Sciatic nerve (tissue), 2 donors: ENCODE measurements at places on chromosomes 4 and X.
A peak's percentile ranks its signal among the peaks of the same experiment; 100 is the strongest.

- DNase-seq: no peak
Measured at GRCh38 chr4:89904524-89904923, 9.9 kb downstream of the MMRN1 start.

DNA sequence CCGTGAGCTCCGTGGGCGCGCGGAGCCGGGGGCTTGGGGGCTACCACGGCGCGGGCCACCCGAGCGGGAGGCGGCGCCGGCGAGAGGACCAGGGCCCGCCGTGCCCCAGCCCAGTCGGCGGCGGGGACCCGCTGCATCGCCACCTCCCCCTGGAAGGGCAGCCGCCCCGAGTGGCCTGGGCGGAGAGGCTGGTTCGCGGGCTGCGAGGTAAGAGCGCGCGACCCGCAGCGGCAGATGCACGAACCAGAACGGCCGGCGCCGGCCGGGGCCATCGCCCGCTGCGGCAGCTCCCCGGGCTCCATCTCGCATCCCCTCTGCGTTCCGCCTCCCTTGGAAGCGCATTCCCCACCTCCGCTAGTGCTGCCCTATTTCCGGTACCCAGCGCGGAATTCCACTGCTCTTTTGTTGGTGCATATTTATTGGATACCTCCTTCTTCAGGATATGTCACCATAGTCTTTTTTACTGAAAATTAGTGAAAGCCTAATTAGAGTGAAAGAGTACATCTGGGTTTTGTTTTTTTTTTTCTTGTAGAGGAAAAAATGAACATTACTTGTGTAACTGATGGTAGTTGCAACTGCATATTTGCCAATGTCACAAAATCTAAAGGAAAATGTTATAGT lies 797 bp downstream of the PKD2 start:
- peak; percentile 71 for DNase-seq

DNA sequence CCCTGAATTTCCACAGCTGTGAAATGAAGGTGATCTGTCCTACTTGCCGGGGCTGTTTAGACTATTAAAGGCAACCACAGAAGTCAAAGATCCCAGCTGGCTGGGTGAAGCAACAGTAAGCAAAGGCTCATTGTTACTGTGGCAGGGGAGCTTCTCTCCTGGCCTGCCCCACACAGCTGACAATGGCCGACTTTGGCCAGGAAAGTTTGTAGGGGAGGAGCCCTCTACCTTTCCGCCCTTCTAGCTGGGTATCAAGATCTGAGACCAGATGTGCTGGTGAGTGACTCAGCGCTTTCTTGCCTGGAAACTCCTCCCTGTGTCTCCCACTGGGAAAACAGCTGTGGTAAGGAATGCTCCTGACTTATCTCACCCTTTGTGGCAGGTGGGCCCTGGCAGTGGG lies 21.1 kb downstream of the RASSF6 start:
- DNase-seq: no peak

DNA sequence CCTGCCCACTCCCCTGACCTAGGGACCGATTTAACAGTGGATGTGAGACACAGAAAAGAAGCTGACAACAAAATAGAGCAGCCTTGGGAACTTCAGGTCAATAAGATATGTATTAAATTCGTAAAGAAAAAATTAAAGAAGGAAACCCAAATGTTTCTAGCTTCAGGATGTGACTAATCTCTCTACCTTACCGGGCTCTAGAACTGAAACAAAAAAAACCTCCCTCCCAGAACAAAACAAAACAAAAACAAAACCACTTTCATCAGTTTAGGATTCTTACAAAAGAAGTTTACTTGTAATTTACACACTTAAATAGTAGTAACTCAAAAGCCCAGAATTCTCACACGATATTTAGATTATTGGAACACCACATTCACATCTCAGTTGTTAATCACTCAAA lies 185.8 kb upstream of the RPS6KA3 start:
- no peak for DNase-seq

GRCh38 chrX:20514358-20514757 lies 247.6 kb upstream of the RPS6KA3 start:
- DNase-seq: no peak

GRCh38 chr4:174107746-174108354 lies 175.6 kb downstream of the FBXO8 start:
- no peak for DNase-seq
